ENCODE measurements at places on chromosomes 1 and 21.
A peak's percentile ranks its signal among the peaks of the same experiment; 100 is the strongest.

DNA sequence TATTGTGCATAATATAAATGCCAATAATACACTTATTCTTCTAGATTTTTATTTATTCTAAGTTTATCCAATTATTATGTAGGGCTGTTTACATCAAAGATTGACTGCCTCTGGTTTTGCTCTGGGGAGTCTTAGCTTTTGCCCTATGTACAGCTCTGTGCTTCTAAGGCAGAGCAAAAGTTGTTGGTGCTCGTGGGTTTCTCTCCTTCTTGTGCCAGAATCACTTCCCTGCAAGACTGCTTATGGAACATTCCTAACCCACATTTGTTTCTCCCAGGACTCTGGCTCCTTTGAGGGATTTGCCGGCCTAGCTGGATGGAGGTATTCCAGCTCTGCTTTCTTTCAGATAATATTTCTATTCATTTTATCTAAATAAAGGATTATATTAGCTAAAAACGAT, 849.1 kb downstream of the USP25 start:
- DNase-seq: no peak

- DNase-seq: no peak
Observed at GRCh38 chr1:161940866-161941591, 82.6 kb downstream of the OLFML2B start.

DNA sequence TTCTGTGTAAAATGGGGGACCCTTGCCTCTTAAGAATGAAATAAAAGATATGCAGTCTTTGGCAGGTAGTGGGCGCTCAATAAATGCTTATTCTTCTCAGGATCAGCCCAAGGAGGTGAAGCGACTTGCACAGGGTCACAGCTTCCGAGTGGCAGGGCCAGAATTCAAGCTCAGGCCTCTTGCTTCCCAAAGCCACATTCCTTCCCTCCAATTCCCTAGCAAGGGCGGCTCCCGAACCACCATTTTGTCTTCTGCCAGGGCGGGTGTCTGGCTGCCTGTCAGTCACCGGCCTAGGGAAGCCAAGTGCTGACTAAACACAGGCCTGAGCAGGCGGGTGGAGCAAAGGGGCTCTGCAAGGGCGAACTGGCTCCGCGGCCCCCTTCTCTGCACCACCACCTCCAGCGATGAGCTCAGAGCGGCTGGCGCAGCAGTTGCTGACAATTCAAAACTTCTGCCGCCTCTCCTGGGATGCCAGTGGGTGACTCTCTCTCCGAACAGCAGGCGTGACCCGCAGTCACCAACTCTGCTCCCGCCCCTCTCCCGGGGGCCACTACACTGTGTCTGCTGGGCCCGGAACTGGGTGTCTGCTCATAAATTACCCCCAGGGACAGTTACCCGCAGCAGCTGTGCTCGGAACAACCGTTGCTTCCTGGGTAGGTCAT, 10.8 kb downstream of the GPR3 start:
- DNase-seq: no peak

GRCh38 chr1:67382292-67382691, 47.9 kb downstream of the SERBP1 start:
- no peak for DNase-seq

DNA sequence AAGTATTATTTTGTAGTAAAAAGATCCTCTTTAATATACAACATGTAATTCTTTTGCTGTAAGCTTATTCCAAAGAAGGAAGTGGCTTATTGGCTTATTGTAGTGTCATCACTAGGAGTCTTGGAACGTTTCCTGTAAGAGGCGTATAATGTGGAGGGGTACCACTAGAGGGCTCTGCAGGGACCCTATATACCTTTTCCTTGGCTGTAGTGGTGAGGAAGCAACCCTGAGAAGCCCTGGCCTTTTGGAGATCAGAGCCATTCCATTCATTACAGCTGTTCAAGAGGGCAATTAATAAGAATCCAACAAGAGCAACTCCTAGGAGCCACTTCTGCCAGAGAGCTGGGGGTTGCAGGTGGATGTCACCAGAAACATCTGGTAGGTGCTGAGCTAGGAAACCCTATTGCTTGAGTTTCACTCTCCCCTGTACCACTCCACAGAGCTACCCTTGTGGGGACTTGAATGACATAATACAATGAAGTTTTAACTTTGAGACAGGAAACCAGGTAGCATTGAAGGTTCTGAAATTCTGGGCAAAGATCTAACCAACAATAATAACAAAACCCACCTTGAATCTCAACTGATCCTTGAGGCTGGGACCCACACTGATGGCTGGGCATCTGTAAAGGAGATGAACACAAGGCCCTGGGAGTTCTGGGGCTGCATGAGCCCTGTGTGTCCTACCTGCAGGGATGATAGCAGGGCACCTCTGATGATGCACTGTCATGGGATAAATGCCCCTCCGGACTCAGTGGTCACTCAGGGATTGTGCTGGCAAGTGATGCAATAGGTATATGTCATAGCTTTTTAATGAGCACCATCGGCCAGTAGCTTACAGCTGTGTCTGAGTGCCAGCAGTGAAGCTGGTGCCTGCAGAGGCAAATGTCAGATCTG, 160.2 kb upstream of the COA6 start:
- no peak for DNase-seq

DNA sequence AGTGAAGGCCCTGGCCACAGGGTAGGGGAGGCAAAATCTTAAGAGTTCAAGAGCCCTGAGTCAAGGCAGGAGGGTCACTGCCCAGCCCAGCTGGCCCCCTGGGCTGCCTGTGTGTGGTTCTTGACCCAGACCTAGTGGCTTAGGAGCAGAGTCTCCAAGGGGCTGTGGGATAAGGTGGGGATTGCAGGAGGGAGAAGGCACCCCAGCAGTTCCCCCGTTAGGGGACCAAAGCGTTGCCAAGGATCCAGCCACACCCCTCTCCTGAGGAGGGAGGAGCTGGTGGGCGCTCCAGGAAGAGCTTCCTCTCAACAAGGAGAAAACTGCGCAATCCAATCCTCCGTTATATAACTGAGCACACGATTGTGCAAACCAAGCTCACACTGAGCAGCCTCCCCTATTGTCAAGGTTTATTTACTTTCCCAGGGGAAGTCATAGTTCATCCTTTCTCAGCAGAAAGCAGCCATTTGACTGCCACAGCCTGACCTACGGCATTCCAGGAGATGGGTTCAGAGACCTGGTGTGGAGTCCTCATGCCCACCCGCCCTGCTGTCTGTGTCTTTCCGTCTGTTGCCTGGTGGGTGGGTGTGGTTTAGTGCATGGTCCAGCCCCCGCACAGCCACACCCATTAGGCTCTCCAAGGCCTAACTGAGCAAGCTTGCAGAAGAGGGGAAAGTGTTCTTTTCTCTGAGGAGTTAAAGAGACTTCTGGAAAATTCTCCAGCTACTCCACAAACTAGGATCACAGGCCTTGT, 3.5 kb downstream of the EPHX1 start:
- peak; percentile 18 for DNase-seq

GRCh38 chr1:39779821-39780220, 8.7 kb upstream of the OXCT2 start:
- DNase-seq: no peak

All from NCI-H2081 treated with DMSO at 0.1 percent for 48 hours (cell line).